ENCODE measurements at places on chromosomes 7 and 10.

GRCh38 chr7:83629117-83629880 lies 19.6 kb downstream of the SEMA3E start:
- DNase-seq, result no peak

DNA sequence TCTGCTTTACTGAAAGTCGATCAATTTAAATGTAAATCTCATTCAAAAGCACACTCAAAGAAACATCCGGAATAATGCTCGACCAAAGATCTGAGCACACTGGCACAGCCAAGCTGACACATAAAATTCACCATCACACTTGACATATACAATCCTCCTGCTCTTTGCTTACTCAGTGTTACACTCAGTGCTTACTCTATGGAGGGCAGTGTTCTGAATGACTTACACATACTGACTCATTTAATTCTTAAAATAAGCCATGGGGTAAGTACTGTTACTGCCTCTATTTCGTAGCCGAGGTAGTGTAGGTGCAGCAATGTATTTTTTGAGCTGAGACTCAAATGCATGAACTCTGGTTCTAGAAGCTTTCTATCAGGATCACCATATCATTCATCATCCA lies 421.5 kb upstream of the LRRN3 start:
- DNase-seq, result no peak

DNA sequence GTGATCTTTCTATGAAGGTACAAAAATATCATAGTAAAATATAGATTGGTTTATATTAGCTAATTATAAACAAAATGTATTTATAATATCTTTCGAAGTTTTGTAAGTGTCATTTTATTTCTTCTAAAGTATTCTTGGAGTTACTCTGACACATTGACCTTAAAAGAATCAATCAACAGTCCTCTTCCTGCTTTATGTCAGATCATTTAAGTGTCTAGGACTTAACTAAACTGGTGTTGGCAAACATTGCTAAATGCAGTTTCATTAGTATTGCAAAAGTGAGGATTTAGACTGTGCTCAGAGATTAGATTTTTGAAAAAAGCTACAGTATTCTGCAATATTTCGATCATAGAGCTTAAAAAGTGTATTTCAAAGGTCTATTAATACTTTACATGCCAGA lies 10.3 kb downstream of the GLCCI1 start:
- DNase-seq, result no peak

DNA sequence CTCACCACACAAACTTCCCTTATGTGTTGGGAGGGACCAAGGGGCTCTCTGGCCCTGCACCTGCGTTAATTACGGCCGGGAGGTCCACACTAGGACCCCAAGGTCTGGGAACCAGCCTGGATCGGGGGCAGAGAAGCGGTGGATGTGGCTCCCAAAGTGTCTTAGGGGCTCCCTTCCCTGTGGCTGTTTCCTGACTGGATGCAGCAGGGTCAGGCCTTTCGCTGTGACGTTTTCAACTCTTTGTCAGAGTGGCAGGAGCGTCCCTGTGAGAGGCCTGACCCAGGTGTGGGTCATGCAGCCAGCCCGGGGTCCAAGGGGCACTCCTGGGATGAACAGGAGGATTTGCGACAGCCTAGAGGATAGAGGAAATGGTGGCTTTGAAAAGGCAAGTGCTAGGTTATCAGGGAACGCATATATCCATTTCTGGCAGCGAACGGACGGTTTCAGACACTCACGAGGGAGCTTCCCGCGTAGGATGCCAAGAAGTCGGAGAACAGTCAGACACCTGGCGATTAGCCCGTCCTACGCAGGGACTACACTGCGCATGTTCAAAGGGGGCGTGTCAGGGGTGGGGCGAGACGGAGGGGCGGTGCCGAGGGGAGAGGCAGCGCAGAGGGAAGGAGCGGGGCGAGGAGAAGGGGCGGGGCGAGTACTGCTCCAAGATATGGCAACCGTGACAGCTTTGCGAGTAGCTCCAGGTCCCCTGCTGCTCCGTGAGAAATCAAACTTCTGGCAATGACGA lies 46.2 kb upstream of the ZNF716 start:
- DNase-seq, result no peak

DNA sequence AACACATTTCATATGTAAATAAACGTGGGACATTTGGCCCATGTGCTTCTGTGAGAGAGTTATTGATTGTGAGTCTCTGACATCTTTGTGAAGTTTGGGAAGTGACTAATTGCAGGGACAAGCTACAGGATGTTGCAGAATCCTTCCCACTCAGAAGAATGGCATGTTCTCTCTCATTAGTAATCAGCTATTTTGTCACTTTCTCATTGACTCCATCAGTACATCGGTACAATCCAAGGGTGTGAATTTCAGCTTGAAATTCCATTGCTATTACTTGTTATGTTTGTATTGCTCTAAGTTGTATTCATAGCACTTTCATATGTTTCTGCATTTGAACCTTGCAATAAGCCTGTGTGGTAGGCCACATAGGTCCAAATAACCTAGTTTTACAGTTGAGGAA lies 100.0 kb upstream of the KCNMA1 start:
- DNase-seq, result no peak

DNA sequence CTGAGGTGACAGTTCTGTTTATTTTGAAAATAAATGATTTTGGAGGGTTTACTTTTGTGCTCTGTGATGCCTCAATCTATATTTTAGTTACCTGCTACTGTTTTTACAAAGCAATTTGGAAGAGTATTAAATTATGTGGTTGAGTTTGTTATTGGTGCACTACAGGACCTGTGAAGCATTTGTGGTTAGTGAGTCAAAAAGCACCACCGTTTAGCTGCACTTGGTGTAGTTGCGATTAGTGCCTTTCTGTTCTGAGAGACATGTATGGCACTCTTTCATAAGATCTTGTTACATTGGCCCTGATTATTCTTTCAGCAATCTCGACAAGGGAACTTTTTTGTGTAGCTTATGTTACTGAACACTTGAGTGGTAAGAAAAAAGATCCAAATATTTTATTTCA lies 132.2 kb downstream of the BBS9 start:
- no peak for DNase-seq

GRCh38 chr7:45957721-45958120 lies 36.6 kb upstream of the IGFBP3 start:
- no peak for DNase-seq

DNA sequence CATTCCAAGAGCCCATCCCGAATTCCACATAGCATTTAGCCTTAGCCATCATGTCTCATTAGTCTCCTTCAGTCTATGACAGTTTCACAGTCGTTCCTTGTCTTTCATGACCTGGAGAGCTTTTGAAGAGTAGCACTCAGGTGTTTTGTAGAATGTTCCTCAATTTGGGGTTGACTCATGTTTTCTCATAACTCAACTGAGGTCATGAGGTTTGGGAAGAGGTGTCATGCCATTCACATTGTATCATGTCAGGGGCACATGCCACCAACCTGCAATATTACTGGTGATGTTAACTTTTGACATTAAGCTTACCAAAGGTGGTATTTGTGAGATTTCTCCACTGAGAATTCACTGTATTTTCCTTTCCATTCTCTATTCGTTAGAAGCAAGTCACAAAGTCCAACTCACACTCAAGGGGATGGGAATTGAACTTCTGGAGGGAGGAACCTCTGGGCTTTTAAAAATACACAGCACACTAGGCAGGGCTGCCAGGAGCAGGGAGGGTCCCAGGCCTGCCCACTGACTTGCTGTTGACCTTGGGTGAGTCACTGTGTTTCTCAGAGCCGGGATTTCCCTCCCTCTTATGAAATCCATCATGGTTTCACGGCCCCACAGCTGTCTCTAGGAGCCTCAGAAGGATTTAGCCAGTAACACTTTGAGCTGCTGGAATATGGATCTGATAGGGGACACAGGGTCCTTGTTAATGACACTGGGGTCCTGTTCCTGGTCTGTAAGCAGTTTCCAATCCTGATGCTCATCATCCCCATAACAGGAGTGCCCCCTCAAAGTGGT lies 74.4 kb upstream of the TCF7L2 start:
- peak; percentile 89 for DNase-seq

GRCh38 chr10:85599081-85599480 lies 767.5 kb downstream of the GRID1 start:
- DNase-seq, result no peak

DNA sequence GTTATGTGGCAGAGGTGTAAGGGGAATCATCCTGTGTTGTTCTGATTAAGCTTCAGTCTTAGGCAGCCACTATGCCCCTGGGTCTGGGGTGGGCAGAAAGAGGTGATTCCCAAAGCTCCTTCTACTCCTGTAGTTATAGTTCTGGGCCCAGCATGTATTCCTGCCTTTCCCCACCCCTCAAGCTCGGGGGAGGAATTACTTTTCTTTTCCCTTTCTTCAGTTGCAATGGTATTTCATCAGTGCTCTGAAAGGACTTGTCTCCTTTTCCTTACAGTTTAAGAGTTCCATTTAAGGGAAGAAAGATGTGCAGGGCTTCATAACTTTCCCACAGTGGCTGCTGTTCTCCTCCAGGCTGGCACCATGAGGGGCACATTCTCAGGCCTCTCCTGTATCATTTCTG lies 94.2 kb downstream of the MTPAP start:
- no peak for DNase-seq

DNA sequence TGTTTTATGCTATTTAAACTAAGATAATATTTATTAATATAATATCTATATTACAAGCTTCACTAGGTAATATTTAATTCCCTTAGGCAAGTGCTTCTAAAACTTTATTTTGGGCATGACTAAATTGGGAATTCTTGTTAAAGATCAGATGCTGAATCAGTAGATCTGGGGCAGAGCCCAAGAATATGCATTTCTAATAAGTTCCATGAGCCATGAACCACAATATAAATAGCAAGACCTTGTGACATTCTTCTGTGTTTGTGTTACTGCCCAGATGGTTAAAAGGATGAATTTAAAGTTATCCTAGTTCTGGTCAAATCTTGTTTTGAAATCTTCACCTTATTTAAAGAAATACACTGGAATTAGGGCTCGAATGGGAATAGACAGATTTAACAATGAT lies 258.4 kb upstream of the CACNA2D1 start:
- DNase-seq, result no peak

- DNase-seq, result no peak
Measured at GRCh38 chr10:76251841-76252671, 820.6 kb downstream of the LRMDA start.

DNA sequence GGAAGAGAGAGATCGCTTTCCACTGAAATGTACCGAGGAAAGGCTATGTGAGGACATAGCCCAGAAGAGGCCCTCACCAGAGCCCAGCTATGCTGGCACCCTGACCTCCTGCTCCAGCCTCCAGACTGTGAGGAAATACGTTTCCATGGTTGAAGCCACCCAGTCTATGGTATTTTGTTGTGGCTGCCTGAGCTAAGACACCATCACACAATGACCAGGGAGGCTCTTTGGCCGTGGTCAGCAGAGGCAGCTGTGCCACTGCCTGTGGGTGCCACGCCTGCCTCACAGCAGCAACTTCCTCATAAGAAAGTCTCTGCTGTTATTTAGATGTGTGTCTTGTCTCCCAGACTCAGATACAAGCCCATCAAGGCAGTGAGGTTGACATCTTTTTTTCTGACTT lies 182.7 kb upstream of the PLXNA4 start:
- no peak for DNase-seq

DNA sequence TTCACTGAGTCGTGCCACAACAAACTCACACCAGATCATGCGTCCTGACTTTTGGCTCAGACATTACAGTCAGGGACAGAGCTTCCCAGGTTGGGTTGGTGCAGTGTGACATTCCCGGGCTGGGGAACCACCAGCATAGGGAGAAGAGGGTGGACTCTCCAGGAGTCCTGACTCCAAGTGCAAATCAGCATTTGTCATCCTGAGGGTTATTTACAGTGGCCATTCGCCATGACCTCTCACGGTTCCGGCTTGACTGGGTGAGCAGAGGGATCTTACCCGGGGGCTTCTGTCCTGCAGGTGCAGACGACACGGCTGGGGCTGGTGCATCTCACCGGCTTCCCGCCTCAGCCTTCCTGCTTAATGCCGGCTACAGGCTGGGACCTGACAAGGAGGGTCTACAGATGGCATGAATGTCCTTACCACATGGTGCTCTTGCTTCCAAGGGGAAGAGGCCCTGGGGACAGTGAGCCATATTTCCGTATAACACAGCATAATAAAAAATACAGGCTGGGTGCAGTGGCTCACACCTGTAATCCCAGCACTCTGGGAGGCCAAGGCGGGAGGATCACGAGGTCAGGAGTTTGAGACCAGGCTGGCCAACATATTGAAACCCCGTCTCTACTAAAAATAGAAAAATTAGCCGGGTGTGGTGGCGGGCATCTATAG lies 12.5 kb upstream of the INTS1 start:
- DNase-seq, result no peak

DNA sequence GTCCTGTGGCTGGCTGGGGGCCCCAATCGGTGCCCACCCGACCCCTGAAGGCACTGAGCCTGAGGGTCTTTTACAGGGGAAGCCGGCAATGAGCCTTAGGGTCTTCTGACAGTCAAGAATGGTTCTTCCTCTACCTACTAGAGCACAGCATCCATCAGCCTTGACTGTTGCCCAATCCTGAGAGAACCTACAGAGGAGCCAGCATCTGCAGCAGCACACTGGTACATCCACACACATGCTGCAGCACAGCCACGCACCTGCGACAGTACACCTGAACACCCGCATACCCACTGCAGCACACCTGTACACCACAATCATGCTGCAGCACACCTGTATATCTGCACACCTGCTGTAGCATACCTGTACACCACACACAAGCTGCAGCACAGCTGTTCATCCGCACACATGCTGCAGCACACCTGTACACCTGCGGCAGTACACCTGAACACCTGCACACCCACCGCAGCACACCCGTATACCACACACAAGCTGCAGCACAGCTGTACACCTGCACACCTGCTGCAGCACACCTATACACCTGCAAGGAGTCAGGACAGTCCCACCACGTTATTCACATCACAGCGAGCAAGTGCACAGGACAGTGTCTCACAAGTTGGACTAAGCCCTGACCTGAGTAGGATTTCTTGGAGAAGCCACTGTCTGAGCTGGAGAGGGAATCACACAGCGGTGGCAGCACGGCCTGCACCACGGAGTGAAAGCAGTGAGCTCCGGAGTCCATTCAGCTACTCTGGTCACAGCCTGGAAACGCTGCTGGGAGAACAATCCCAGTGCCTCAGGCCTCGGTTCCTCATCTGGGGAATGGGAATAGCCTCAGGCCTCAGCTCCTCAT lies 56.4 kb downstream of the VIPR2 start:
- DNase-seq, result no peak

GRCh38 chr7:119959811-119960210 lies 313.2 kb upstream of the KCND2 start:
- DNase-seq, result no peak

- DNase-seq, result no peak
Measured at GRCh38 chr7:51233374-51233773, 83.2 kb downstream of the COBL start.

GRCh38 chr7:147485660-147486210 lies 1104.8 kb upstream of the C7orf33 start:
- DNase-seq, result no peak
